ENCODE measurements at places on chromosomes 1 and 21. TPM values are rescaled to one million over a fixed set of nuclear protein-coding genes. Genes with fewer than 3 reads are reported as not detected.

TFF1 gene
- total RNA-seq = not detected

CLCA4 gene
- total RNA-seq = not detected

LGR6 gene
- 17.0 TPM for total RNA-seq

NBPF20 gene
- 1.1 TPM for total RNA-seq

CR1L gene
- total RNA-seq = not detected

MXRA8 gene
- 53.4 TPM for total RNA-seq

RIPK4 gene
- 3.5 TPM for total RNA-seq

SAMD11 gene
- total RNA-seq = 6.4 TPM

ABCG1 gene
- total RNA-seq = 12.3 TPM

MTARC1 gene
- 4.0 TPM for total RNA-seq

ELAPOR1 gene
- total RNA-seq = 0.11 TPM

WLS gene
- total RNA-seq = 51.0 TPM

GPR25 gene
- total RNA-seq = not detected

PRELP gene
- 243 TPM for total RNA-seq

Data from right atrium auricular region (tissue), 2 donors.